ENCODE measurements at places on chromosomes 3 and 15.

GRCh38 chr15:39752991-39753390 lies 29.6 kb downstream of the FSIP1 start:
- DNase-seq: no peak

DNA sequence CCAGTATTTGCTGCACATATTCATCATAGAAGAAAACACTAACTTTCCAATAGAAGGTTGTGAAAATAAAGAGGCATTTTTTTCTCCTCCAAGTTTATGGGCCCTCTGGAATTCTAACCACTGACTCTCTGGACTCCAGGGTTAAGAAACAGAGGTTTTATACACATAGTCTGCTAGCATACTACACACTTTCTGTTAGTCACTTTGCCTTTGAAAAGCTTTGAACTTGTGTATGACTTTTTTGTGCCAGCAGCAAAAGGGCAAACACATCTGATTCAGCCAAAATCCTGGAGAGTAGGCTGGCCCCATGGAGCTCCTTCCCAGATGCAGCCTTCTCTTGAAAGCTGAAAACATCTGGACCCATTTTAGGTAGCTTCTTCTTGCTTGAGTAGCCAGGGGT lies 6.2 kb downstream of the ZIC4 start:
- DNase-seq: no peak

GRCh38 chr3:23611737-23612295 lies 193.9 kb upstream of the UBE2E1 start:
- DNase-seq: no peak

DNA sequence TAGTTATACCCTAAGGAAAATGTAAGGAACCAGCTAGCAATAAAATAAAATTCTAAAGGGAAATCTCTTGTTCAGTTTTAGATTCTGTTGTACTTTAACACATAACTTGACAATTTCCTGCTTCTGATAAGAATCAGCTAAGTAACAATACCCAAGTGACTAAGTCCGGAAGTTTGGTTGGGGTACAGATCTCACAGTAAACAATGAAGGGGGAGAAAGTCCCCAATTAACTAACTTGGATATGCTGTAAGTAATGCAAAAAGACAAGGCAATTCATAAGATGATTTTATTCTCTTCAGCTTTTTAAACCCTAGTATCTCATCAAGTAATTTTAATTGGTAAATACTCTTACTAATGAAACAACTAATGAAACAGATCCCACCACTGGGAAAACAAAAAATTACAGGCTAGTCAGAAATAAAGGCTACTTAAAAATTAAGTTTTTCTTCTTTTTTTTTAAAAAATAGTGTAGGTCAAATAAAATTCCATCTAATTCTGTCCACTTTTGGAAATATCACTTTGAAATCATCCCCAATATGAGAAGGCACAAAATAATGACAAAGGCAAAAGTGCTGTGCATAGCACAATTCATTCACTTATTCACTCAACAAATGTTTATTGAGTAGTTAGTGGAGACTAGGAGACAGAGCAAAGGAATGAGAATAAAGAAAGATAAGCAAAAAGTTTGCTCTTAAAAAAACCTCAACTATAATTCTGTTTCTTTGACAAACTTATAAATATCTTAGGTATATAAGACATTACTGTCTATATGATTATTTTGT lies 37.8 kb upstream of the IL20RB start:
- no peak for DNase-seq

- peak; percentile 51 for DNase-seq
Measured at GRCh38 chr3:61080737-61081445, 170.4 kb downstream of the FHIT start.

GRCh38 chr15:61112231-61112630 lies 116.9 kb downstream of the RORA start:
- no peak for DNase-seq

Measured in retinal pigment epithelial cell (primary cell).